ENCODE measurements at places on chromosomes 12 and 14.

GRCh38 chr14:71108398-71109119 lies 201.3 kb downstream of the PCNX1 start:
- DNase-seq = no peak

DNA sequence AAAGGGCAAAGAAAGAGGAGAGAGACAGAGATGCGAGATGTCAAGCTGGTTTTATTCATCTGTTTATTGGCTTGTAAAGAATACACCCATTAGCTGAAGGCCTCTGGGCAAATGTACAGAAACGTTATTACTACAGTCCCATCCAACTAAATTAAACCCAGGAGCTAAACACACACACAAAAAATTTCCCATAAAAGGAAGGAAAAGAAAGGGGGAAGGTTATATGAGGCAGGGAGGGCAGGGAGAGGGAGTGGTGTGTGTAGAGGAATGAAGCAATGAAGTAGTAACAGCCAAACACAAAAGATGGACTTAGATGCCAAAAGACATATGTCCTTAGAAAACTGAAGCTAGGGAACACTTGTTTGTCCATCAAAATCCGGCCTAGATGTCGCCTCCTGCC lies 3.1 kb upstream of the MFAP5 start:
- DNase-seq = no peak

DNA sequence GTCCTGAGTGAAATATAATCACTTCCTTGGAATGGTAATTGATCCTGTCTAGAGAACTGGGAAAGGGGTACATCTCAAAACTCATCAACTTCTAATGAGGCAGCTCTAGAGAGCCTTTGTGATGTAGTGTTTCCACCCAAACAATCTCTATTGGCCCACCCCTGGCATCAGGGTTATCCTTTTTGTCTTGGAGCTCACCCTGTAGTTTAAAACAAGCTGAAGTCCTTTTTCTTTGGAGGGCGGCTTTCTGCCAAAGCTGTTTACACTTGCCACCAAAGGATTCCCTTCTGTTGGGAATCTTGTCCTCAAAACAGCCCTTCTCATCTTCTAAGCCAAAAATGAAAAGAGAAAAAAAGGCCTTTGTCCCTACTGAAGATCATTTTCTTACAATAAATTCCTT lies 60.6 kb upstream of the GTF2A1 start:
- DNase-seq = no peak

- DNase-seq = no peak
These were observed 179.6 kb downstream of the TBX5 start for GRCh38 chr12:114226241-114226928.

DNA sequence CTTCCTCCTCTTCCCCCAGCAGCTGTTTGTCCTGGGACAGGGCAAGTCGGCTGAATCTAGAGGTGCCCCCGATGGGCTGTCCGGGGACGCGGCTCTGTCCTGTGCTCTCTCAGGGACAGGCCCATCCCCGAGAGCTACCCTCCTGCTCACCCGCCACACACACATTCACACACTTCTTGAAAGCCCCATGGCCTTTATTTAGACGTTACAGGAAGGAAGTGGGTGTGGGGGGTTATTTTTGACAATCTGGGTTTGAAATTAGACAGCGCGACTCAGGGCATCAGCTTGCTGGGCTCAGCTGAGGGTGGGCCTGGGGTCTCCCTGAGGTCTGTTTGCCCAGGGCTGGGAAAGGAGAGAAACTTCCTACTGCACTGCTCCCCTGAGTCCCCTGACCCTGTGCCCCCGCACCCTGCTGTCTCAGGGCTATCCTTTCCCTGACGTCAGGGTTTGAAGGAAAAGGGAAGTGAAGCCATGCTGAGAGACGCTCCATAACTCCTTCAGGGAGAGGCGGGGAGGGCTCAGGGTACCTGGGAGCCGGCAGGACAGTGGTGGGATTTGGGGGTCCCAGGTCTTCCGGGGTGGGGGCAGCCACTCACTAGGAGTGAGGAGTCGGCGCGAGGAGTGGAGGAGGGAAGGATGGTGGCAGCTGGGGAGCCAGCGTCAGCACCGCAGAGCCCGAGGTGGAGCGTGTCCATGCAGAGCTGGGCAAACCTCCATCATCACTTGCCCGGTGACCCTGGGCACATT lies 8.1 kb downstream of the PTPN6 start:
- DNase-seq = peak; percentile 90

- no peak for DNase-seq
These were observed 660 bp upstream of the MAP1LC3B2 start for GRCh38 chr12:116558280-116559161.

DNA sequence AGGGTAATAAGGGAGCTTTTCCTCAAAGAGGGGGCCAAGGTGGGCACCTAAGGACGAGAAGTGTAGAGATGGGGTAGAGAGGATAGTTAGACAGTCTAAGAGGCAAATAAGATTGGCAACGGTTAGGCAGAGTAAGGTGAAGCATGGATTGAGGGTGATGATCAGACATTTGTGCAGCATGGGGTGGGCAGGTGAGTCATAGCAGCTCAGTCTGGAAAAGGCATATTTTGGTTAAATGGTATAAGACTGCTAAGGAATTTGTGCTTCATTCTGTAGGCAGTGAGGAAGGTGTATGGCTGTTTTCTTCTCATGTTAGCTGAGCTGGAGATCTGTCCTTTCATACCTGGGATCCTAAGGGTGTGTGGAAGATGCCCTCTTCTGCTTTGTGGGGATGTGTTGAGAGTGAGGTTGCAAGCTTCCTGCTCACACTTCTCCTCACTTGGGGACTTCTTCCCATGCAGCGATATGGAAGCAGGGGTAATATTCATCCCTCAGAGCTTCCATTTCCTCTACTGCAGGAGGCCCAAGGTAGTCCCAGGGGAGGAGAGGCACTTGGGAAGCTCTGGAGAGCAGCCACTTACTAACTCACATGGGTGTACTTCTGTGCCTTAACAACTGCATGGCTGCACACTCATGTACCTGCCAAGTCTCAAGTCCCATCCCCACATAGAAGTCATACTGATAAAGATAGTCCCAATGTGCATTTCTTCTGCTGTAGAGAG lies 28.9 kb downstream of the GSG1 start:
- DNase-seq = no peak

All from common myeloid progenitor, CD34-positive (primary cell).